Motor neuron (in vitro differentiated cells): ENCODE measurements at places on chromosomes 11 and 22.
A peak's percentile ranks its signal among the peaks of the same experiment; 100 is the strongest.

- ATAC-seq: no peak
Measured at GRCh38 chr22:17851759-17852158, 77.5 kb upstream of the BID start.

DNA sequence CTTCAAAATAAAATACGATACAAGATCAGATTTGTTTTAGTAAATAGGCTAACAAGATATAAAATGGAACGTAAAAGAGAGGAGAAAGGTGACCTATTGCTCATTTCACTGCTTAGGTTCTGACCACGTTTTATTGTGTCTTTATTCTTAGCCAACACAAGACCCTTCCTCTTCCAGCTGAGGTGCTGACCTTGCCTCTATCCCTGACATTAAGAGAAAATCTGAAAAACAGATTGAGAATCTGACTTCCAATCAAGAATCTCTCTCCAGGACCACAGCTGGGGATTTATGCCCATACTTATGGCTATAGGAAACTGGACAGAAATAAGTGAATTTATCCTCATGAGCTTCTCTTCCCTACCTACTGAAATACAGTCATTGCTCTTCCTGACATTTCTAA is at the start of gene OR10A5:
Gene OR10A5, plus strand, starts transcription at position 301 of the 400 bp plus-strand sequence. Its CDS starts 0 bp downstream, at position 301.
- no peak for ATAC-seq

GRCh38 chr22:41781507-41781906 is 19.0 kb upstream of the CCDC134 start:
- no peak for ATAC-seq

GRCh38 chr11:47979378-47980087 is 826 bp upstream of the PTPRJ start:
- ATAC-seq: peak; percentile 6

- no peak for ATAC-seq
Measured at GRCh38 chr11:76225122-76225611, 18.9 kb upstream of the WNT11 start.

- no peak for ATAC-seq
Measured at GRCh38 chr11:61164606-61165424, 3.6 kb upstream of the VPS37C start.

- no peak for ATAC-seq
Measured at GRCh38 chr11:68727783-68728182, 23.5 kb downstream of the TESMIN start.

DNA sequence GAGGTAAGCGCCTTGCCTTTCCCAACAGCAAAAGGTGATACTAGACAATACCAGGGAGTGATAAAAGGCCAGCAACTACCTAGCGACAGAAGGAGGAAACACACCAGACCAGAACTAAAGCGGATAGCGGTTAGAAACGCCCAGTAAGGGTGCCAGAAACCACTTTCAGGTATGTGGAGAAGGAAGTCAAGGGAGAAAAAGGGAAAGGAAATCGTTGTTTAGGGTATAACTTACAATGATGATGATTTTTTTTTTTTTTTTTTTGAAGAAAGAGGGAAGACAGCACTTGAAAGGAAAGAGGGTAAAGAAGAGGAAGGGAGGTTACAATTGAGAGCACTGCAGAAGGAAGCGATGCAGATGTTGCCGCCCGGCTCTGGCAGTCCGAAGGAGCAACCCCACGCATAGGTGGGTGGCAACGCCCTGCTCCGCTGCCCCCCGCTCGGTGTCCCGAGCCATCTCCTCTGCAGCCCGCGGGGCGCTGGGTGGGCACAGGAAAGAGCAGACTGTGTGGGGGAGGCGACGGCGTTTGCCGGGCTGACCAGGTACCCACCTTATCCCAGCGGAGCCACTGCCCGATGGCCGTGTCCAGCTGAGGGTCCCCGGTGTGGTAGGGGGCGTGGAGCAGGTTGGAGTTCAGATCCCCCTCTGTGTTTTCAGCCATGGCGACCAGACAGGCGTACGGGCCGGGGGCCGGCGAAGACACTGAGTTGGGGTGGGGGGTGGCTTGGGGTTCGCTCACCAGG is 561 bp downstream of the PGM2L1 start:
- peak; percentile 4 for ATAC-seq

GRCh38 chr11:35803115-35803514 is 140.5 kb downstream of the TRIM44 start:
- ATAC-seq: no peak

DNA sequence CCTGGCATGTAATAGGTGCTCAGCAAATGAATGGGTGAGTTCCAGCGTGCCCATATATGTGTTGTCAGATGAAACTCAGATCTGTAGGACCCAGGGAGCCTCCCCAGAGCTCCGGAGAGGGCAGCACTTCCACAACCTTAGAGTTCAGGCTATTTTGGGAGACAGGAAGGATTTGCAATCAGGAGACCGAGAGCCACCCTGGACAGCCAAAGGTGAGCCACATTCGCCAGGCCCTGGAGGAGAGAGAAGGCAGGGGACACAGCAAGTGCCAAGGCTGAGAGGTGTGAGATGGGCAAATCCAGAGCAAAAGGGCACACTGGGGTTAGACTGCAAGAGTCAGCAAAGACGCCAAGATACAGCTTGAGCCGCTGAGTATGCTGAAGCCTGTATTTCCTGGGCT is 66.4 kb downstream of the CD82 start:
- ATAC-seq: no peak

GRCh38 chr11:125314276-125315078 is 149.9 kb downstream of the PKNOX2 start:
- ATAC-seq: peak; percentile 44

- no peak for ATAC-seq
Measured at GRCh38 chr11:77308838-77309237, 7.4 kb upstream of the GDPD4 start.

- ATAC-seq: no peak
Measured at GRCh38 chr22:32764330-32765131, 37.0 kb upstream of the TIMP3 start.

DNA sequence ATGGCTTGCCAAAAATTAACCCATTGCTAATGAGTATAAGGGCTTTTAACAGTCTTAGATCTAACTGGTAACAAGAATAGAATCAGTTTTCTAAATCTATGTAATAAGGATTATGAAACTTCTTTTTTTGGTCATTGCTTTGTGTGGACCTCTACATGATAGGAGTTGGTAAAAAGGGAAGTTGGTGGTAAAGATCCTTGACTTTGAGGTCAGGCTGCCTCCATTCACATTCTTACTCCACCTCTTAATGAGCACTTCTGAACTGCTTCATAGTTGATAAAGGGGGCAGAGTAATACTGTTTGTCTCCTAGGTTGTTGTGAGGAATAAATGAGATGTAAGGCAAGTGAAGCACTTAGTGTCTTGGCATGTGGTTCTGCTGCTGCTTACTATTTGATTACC is 10.6 kb downstream of the EIF3M start:
- ATAC-seq: no peak

DNA sequence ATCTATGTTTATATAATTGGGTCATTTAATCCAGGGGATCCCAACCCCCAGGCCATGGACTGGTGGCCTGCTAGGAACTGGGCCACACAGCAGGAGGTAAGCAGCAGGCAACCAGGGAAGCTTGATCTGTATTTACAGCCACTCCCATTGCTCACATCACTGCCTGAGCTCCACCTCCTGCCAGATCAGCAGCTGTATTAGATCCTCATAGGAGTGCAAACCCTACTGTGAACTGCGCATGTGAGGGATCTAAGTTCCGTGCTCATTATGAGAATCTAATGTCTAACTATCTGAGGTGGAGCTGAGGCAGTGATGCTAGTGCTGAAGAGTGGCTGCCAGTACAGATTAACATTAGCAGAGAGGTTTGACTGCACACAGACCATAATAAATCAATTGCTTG is 32.8 kb downstream of the MS4A2 start:
- peak; percentile 67 for ATAC-seq

DNA sequence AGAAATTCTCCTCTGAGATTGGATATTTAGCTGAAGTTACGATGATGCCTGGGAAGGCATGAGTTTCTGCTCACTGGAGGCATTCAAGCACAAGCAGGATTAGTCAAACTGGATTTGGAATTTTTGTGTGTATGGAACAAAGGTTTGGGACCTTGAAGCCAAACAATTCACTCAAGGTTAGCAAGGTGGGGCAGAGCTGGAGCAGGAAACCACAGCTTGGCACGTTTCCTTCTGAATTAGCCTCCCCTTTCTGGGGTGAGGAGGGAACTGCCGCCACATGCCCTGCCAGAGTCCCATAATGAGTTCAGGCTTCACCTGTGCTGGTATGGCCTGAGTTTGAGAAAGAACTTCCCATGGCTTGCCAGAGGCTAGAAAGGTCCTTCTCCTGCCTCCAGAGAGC is 50.9 kb upstream of the RRAS2 start:
- no peak for ATAC-seq

- ATAC-seq: peak; percentile 6
Measured at GRCh38 chr11:2888266-2888968, 2.8 kb upstream of the CDKN1C start.

DNA sequence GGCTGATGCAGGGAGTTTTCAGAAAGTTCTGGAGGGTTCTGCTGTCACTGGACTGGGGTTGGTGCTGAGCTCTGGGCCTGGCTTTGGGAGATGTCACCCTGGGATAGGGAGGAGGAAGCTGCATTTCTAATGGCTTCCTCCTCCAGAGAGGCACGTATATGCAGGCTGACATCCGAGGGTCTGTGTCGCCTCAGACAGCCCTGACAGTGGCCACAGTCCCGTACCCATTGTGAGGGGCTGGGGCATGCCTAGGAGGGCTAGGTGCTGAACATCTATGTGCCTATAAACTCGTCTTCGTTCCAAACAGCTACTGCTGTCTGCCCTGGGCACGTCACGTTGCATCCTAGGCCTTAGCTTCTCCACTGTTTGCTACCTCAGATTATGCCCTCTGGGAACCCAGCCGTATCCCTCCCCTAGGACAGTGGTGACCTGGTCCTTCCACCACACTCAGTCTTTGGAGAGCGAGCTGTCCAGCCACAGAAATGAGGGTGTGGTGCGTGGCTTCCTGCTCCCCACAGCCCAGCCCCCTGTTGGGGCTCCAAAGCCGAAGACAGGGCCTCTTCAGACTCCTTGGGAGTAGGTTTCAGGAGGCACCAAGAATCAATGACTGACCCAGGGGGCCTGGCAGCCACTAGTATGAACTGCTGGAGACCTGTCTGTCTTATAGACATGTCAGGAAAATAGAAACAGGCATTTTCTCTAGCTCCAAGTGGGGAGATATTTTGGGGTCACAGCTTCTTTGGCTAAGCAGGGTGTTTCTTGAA is 26.4 kb downstream of the ADAMTS15 start:
- ATAC-seq: no peak

DNA sequence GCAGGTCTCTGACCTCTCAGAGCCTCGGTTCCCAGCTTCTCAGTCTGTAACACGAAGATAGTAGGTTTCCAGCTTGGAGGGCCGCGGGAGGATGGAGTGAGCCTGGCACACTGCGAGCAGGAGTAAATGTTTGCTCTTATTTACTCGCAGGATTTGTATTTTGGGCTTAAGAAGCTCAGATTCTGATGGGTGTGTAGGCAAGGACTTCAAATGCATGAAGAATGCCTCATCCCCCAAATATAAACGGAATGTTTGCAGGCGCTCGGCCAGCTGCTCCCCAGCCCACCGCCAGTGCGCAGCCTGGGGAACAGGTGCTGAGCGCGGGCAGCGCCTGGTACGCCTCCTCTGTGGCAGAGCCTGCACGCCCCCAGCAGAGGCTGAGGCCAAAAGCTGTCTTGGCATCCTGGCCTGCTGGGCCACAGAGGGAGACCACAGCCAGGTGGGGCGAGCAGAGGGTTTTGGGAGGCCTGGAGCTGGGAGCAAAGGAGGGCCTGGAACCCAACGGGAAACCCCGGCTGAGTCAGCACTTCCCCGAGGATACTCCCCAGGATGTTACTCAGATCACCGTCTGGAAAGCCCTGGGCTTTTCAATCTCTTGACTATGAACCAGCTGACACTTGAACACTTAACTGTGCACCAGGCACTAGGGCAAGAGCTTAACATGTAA is 9.4 kb downstream of the EHD1 start:
- no peak for ATAC-seq

DNA sequence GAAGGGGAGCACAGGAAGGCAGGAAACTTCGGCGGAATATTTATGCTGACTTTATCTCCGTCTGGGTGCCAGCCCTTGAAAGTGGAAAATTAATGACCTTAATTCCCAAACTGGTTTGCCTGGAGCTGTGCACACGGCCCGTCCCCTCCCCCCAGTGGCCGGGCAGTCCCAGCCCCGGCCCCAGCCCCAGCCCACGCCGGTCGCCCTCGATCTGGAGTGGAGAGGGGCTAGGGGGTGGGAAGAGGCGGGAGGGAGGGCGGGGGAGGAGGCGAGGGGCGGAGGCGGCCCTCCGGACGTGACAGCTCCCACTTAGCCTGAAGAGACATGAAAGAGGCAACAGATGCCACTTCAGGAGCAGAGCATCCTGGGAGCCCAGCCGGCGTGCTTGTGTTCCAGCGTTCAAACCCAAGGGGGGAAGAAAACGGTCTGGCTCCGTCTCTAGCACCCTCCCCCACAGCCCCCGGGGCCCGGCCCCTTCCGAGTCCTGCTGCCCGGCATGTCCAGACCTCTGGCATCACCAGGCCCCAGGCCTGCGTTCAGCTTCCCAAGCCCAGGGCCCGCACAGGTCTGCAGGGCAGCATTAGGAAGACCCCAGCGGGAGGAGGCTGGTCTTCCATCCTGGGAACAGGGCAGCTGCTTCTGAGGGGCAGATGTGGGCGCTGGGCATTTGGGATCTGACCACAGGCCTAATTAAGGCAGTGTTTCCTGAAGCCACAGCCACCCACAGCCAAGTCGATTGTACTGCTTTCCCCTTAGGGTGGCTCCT is 20.0 kb upstream of the LMO1 start:
- peak; percentile 90 for ATAC-seq

DNA sequence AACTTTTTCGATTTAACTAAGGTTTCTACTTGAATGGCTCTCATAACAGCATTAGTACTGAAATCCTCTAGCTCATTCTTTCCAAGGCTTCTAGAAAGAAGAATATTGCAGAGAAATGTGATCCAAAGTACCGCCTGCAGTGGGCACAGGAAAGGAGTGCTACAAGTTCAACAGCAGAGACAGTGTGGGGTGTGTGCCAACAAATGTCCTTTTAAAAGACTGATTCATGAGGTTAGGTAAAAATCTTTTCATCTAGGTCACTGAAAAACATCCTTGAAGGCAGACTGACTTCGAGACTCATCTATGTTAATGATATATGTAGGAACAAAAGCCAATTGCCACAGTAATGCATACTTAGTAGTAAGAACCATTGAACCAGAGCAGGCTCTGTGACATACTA is 349.1 kb upstream of the PITPNB start:
- ATAC-seq: no peak

GRCh38 chr22:27875951-27876350 is 43.1 kb downstream of the PITPNB start:
- no peak for ATAC-seq

DNA sequence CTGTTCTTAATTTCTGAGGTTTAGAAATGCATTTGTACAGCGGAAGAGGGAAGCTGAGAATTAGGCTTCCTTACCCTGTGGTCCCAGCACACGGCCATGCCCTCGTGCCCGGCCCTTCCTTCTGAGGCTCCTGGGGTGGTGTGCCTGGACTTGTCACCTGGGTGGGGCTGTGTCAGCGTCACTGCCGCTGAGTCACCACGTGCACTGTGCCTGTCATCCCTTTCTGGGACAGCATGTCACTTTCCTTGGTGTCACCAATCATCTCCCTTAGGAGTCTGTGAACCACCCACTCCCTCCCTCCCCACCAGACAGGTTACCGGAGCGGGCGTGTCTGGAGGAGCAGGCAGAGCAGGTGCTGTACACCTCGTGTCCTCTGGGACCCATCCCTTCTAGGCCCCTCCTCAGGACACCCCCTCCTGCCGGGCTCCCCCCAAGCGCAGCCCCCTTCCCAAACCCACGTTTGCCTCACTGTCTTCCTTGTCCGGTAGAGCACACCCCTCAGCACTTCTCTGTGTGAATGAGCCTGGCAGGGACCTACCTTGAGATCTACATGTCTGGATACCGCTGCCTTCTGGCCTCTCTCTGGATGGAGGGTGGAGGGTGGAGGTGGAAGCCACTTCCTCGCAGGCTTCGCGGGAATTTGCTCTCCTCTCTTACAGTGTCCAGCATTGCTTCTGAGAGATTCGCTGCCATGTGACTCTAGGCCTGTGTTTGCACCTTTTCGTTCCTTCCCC is 367.6 kb downstream of the TBC1D22A start:
- ATAC-seq: peak; percentile 87
